ENCODE measurements at places on chromosomes 2 and 18.

DNA sequence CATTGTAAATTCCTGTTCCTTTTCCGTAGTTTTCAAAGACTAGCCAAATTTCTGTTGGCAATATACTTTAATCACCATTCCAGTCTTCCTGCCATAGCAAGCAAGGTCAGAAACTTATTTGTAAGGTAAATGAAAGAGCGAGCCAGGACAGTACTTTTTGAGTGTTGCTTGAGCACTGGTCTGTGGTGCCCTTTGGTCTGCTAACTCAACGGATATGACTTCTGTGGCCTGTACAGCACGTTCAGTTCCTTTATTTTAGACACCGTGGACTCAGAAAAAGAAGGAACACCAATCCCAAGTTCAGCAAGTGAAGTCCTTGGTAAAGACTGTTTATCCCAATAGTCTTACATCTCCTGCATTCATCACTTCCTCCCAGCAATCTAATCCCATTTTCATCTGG, 166.3 kb downstream of the MYO1B start:
- no peak for DNase-seq

GRCh38 chr2:138922973-138923563, 142.9 kb upstream of the NXPH2 start:
- DNase-seq = no peak

DNA sequence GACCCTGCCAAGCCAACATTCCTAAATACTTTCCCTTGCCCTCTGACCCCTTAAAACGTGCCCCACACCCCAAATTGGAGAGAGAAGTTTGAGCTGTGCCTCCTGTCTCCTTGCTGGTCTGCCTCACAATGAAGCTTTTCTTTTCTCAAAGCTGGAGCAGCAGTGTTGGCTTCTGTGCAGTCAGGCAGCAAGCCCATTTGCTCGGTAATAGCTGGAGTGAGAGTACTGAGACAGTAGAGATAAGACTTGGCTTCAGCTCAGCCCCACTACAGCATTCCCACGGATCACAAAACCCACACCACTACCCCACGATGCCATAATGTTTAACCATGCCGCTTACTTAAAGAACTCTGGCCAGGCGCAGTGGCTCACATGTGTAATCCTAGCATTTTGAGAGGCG, 73.0 kb downstream of the NCAPH start:
- no peak for DNase-seq

DNA sequence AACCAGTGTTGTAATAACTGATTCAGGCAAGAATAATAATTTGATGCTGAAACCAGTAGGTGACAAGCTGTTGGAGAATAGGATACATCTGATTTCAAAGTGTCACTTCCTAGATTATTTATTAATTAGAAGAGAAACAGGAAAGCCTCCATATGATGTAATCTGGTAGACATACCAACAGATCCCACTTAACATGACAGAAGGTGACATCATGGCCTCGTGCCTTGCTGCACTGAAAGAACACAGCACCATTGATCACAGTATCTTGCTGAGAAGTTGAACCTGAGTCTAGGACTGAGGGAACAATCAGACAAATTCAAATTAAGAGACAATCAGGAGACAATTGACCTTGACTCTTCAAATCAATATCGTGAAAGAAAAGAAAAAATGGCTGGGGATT, 131.6 kb upstream of the DLGAP1 start:
- no peak for DNase-seq

DNA sequence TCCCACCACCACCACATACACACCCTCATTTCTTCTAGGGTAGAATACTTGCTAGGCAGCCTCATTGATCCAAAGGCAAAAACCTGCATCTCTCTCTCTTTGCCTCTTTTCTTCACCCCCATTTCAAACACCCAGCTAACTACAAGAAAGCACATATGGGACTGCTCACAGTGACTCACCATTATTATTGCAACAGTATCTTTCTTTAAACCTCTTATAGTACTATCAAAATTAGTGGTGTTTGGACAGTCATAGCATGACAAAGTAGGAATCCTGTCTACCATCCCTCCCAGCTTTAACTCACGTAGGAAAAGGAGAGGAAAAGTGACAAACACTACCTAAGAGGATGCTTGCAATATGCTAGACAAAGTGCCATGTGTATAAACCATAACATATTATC, 422.5 kb upstream of the CRIM1 start:
- no peak for DNase-seq

DNA sequence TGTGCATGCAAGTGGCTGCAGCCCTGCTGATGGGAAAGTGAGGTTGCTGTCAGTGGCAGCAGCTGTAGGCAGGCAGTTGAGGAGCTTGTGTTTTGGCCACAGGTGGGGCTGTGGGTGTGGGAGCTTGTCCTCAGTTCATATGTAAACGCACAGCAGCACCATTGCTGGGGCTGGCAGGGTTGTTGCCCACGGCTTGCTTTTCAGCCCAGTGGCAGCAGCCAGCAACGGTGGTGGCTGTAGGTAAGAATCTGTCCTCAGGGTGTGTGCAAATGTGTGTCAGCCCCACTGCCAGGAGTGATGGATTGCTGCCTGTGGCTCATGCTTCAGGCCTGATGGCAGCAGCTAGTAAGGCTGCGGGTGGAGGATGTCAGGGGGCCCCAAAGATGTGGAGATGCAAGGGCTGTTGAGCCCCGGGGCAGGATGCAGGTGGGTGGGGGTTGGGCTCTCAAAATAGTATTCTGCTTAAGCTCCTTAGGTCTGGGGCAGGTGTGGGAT, 141.3 kb upstream of the THUMPD2 start:
- no peak for DNase-seq

- no peak for DNase-seq
Measured at GRCh38 chr2:189175869-189176433, 3.6 kb downstream of the COL5A2 start.

DNA sequence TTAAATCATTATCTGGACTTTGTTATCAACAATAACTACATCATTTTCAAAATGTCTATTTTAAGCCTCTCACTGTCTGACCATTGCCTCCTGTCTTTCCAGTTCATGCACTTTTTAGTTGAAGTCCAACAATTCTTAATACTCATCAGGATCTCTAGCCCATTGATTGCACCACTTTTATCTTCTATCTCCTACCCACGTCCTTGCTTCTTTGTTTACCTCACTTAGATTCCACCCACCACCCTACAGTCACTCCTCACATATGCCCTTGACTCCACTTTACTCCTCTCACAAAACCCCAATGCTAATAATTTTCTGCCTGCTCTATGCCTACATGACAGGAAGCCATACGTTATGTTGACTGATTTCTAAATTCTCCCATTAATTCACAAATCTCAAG, 21.9 kb downstream of the TACR1 start:
- DNase-seq = no peak

DNA sequence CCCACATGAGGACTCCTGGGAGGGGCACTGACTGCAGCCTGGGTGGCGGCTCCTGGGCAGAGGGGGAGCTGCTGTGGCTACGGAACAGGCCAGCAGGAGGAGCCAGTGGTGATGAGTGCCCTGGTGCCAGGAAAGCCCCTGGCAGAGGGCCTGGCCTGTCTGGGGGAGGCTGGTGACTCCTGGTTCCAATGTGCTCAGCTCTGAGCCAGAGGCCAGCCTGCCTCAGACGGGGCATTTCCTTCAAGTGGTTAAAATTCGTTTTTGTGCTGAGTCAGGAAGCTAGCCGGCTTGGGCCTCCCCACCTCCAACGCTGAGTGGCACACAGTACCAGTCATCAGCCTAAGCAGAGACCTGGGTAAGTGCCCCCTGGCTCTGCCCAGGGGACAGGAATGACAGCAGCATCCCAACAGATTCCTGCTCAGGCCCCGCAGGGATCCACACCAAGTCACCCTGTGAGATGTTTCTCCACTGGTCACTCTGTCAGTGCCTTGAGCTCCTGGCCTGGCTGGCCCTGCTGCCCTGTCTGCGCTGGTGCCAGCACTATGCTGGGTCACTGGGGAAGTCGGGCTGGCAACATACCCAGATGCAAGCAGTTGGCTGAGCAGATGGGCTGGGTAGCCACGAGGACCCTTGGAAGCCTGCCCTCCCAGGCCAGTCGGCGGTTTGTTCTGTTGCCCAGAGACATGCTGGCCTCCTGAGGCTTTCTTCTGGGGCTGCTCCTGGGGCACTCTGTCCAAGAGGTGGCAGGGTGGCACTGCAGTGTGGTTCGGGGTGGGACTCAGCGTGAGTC, 7.1 kb upstream of the KLF11 start:
- peak; percentile 22 for DNase-seq

- DNase-seq = no peak
Measured at GRCh38 chr2:160388464-160389263, 104.9 kb downstream of the RBMS1 start.

Measured in stimulated activated CD8-positive, alpha-beta memory T cell treated with anti-CD3 and anti-CD28 coated beads, Interleukin-7, amount 100 ng/mL, for 4 hours (primary cell).